M059J (cell line): ENCODE measurements at places on chromosomes 6 and 20. TPM values are rescaled to one million over a fixed set of nuclear protein-coding genes. Genes with fewer than 3 reads are reported as not detected.

- DNase-seq, result no peak
Observed at GRCh38 chr6:56581296-56581925, 61.3 kb downstream of the DST start.

DNA sequence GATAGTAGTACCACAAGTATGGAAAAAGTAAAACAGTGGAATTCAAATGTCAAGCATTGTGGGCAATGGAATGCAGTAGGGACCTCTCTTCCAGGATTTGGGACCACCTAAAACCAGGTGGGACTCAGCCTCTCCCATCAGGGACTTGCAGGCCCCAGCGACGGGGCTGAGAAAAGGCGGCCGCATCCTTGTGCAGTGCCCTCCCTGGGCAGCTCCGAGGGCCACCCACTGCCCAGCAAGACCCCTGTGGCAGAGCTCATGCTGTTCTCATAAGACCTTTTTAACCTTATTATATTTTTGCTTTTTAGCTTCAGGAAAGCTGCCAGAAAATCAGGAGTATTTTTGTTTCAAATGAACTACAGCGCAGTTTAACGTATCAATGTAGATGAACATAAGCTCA is 142.6 kb upstream of the RPS6KA2 start:
- DNase-seq, result no peak

DNA sequence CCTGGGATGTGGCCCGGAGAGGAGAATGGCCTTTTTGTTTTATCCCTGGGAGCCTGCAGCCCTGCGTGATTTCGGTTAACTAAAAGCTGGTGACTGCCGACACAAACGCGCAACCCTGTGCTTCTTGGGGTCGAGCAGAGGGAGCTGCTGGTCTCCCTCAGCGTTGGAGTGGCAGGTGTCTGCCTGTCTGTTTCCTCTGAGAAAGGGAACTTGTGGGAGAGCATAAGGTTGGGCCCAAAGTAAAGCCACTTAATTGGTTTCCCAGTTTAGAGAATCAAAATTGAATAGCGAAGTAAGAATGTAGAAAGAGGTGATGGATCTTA is 500 bp downstream of the LTV1 start:
- no peak for DNase-seq

HMGA1 gene
- total RNA-seq, result 124 and 169 TPM in 2 replicates

DNA sequence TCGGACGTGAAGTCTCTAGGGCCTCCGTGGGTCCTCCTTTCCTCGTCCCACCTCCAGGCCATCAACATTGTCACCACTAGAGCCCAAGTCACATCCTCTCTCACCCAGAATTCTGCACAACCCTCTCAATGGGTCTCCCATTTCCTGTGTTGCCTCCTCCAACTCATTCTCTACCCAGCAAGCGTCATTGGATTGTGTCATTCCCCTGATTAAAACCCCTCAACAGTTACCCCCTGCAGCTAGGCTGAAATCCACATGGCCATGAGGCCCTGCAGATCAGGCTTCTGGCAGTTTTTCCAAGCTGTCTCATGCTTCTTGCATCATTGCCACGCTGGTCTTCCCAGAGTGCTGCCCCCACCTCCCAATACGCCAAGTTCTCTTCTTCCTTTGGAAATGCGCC is 12.9 kb upstream of the FAM210B start:
- no peak for DNase-seq

MROH8 gene
- 2.1 TPM in 1 of 2 replicates, not detected in the other for total RNA-seq

TP53TG5 gene
- not detected in 2 replicates for total RNA-seq

DNA sequence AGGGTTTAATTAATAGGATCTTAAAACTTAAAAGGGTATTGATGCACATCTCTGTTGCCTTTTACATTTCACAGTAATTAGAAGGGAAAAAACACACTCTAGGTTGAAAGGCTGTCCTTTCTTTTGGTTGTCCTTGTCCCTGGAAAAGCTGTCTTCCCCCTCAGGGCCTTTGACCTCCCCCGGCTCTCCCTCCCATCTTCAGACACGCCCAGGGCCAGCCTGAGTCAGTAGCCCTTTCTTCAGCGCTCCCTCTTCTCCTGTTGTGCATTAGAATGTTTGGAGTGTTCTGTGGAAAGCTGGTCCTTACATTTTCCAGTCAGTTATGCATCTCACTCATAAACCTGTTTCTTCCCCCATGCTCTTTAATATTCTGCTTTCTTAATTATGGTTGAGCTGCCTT is 157.0 kb downstream of the MTHFD1L start:
- DNase-seq, result no peak

- peak; percentile 79 for DNase-seq
Observed at GRCh38 chr6:106439459-106439858, 78.9 kb downstream of the CRYBG1 start.

SLC17A9 gene
- not detected in 2 replicates for total RNA-seq

- DNase-seq, result no peak
Observed at GRCh38 chr6:74834967-74835366, 370.9 kb downstream of the COL12A1 start.

- peak; percentile 76 for DNase-seq
Observed at GRCh38 chr6:31239854-31240253, 32.0 kb downstream of the HLA-C start.

TNFRSF6B gene
- 1.9 TPM in 1 of 2 replicates, not detected in the other for total RNA-seq

HEY2 gene
- total RNA-seq, result not detected in 2 replicates

DNA sequence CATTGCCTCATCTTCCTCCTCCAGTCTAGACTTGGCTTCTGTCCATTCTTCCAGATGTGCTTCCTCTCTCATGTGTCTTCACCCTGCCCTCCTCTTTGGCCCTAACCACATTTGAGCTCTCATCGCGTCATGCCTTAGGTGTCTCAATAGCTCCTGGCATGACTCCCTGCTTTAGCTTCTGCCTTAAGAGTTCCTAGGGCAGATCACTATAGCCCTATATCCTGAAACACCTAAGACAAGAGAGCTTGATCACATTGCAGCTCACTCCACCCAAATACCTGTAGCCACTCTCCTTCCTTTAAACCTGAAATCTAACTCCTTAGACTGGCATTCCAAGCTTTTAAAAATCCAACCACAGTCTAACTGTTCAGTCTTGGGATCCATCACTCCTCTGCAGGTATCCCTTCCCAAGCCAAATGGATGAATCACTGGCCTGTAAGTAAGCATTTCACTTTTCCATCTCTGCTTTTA is 69.0 kb upstream of the STXBP5 start:
- DNase-seq, result peak; percentile 87

GRCh38 chr6:16854986-16855385 is 93.7 kb upstream of the ATXN1 start:
- peak; percentile 91 for DNase-seq

CCN5 gene
- total RNA-seq, result 0.44 TPM in 1 of 2 replicates, not detected in the other

- peak; percentile 99 for DNase-seq
Observed at GRCh38 chr6:161439093-161439492, 165.2 kb upstream of the AGPAT4 start.

HLA-DMB gene
- total RNA-seq, result 5.1 and 8.3 TPM in 2 replicates

GRCh38 chr6:8243475-8243874 is 141.1 kb upstream of the EEF1E1 start:
- peak; percentile 8 for DNase-seq

JAG1 gene
- 10.9 and 14.8 TPM in 2 replicates for total RNA-seq

DNA sequence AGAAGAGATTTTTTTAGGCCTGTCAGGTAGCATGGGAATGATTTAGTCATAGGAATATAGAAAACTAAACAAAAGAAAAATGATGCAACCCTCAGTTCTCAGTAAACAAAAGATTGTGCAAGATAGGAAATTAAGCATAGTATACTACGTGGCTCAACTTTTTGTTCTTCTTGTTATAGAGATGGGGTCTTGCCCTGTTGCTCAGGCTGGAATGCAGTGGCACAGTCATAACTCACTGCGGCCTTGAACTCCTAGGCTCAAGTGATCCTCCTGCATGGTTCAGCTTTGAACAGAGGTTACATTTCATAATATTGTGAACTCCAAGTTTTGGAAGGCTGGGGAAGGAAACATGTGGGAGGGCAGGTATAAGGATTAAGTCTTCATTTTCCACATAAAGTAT is 28.5 kb downstream of the SLX4IP start:
- no peak for DNase-seq

- no peak for DNase-seq
Observed at GRCh38 chr6:108793516-108794251, 54.5 kb upstream of the ARMC2 start.

- peak; percentile 53 for DNase-seq
Observed at GRCh38 chr6:130676077-130676772, 151.0 kb upstream of the SMLR1 start.

GRCh38 chr6:15929685-15930084 is 199.2 kb upstream of the MYLIP start:
- DNase-seq, result no peak

GRCh38 chr20:21832442-21833385 is 127.2 kb downstream of the PAX1 start:
- DNase-seq, result no peak

DNA sequence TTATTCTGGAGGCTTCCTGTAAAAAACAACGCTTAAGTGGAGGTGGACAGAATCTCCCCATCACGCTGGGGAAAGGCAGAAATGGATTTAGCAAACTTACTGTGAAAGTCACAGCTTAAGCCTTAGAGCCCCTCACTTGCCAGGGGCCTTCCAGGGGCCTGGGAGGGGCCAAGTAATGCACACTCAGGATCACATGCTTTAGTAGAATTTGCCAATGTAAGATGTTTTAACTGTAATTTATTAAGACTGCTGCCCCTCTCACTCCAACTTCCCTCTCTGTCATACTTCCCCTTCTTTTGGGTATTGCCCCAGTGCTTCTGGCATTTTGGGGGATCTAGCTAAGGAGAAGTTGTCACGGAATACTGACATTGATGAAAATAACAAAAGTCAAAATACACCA is 12.6 kb upstream of the ADA start:
- DNase-seq, result no peak

DNA sequence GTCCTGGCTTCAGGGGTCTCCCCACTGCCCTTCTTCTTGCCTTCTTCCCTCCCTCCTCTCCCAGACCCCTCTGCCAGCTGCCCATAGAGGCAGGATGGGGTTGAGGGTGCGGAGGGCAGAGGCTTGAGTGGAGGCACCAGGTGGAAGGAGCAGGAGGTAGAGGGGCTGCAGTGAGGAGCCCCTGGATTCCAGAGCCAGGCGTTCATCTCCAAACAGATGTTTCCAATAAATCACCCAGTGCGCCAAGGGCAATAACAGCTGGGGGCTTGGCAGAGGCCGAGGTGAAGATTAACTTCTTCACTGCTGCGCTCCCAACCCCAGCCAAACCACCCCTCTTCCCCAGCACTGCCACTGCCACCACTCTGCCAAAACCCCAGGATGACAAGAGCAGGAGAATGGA is 10.7 kb downstream of the MDFI start:
- DNase-seq, result no peak

DNA sequence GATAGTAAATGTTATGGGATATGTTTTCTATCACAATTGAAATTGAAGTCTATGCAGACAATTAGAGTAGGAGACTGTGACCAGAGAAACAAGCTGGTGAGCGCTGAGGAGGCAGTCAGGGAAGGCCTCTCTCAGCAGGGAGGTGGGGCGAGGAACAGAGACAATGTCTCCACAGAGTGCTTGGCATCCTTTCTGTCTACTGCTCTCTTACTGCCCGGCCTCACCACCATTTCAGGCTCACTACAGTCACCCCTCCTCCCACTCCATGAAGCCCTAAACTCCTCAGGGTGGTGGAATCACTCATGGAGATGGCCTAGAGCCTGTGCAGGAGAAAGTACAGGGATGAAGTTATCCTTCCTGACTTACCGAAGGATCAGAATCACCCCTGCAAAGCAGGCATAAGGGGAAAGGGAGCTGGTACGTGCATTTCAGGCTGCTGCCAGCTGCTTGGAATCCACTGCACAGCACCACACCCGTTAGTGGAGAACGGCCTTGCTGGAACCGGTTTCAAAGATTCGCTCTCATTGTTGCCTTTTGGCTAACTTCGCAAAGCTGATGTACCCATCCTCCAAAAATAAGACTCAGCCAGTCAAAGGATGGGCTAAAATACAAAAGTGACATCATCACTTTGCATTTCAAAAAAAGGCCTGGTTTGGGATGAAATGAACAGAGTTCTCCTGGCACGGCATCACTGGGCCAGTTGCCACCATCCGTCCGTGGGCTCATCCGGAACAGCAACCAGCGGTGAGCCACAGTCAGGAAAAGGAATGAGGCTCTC is 67.3 kb downstream of the SLC22A23 start:
- peak; percentile 89 for DNase-seq

LY6G6C gene
- not detected in 2 replicates for total RNA-seq

GRCh38 chr6:110491644-110492317 is 15.4 kb upstream of the SLC22A16 start:
- DNase-seq, result peak; percentile 61

DNA sequence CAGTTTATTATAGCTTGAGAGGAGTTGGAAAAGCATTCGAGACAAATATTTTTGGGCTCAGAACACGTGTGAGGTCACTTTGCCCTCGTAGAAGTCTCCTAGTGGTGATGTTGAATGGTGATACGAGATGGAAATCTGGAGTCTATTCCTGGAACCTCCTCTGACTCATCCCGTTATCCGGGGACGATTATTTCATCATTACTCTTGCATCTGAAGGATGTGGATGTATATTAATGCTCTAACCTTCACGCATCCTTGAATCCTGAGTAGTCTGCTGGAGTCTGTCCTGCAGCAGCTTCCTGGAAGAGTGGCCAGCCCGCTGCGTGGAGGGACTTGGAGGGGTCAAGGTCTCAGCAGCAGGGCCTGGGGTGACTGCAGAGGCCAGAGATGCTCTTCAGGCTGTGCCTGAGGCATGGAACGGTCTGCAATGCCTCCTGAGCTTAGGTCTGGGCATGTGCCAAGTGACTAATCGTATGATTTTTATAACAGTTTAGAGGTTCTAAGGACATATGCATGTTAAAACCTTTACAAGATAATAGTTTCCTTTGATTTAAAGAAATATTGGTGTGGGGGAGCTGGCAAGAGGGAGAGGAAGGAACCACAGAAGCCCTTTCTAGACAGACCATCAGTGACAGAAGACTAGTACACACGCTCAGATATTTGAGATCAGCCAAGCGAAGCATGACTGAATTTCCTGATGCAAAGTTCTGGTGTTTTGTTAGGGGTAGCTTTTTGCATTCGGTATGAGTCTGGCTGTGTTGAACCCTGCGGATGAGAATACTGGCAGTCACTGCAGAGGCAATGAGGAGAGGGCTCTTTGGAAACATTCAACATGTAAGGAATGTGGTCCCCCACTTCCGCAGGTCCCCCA is 400.2 kb downstream of the QKI start:
- DNase-seq, result peak; percentile 93

DNA sequence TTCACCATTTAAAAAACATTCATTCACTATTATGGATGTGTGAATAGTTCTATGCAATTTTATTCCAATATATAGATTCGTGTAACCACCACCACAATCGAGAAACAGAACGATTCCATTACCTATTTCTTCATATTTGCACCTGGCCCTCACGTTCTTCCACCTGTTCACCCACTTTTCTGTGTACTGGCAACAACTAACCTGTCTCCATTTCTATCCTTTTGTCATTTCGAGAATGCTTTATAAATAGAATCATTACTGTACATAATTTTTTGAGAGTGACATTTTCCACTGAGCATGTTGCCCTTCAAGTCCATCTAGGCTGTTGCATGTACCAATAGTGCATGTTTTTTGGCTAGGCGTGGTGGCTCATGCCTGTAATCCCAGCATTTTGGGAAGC is 23.2 kb upstream of the STX11 start:
- DNase-seq, result no peak

MLN gene
- total RNA-seq, result not detected in 2 replicates
